ENCODE measurements at places on chromosomes 12 and 14. TPM values are rescaled to one million over a fixed set of nuclear protein-coding genes. Genes with fewer than 3 reads are reported as not detected.

PTPN21 gene
- total RNA-seq = 5.3 TPM

GRCh38 chr12:12445882-12446181 is 89.0 kb downstream of the BORCS5 start:
- DNase-seq = no peak

GRCh38 chr12:99146730-99147129 is 500.8 kb upstream of the GARIN6 start:
- peak; percentile 2 for DNase-seq

GRCh38 chr12:49808686-49809380 is 19.4 kb downstream of the NCKAP5L start:
- DNase-seq = no peak

DNA sequence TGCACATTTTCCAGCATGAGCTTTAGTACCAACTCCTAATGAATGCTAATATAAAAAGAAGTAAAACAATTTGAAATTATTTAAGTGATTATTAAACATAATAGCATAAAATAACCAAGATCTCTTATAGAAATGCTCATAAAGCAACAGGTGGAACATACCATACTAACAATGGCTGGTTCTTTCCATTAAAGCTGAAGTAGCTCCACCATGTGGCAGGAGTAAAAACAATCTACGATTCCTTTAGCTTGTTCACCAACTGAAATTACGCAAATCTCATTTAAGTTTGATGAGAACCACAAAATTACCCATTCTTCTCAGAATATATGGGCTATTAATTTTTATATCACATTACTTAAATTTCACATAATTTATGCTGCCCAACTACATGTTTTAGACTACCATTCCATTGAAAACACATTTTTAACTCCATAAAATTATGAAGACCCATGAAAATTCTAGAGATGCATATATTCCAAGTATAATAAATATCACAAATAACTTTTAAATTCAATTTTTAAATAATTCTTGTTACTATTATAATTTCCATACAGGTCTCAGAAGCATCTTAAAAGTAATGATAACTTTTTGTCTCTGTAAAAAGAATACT is 213.6 kb downstream of the DAD1 start:
- peak; percentile 36 for DNase-seq

- no peak for DNase-seq
Observed at GRCh38 chr12:15830538-15830937, 41.4 kb upstream of the EPS8 start.
